ENCODE measurements at places on chromosomes 11 and 22.

DNA sequence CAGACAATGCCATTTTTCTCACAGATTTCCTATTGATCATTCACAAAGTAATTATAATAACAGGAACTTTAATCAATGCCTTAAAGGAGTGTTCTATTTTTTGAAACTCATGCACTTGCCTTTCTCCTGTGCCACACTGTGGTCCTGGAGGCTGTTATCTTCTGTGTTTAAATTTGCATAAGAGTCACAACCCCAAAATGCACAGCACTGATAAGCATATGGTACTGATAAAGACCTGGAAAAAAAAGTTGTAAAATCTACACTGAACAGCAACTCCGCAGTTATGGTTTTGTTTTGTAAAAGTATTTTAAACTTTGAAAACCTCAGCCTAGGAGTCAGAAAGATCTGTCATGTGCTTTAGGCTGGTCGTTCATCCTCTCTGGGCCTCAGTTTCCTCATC, 9.1 kb upstream of the CCDC34 start:
- no peak for DNase-seq

DNA sequence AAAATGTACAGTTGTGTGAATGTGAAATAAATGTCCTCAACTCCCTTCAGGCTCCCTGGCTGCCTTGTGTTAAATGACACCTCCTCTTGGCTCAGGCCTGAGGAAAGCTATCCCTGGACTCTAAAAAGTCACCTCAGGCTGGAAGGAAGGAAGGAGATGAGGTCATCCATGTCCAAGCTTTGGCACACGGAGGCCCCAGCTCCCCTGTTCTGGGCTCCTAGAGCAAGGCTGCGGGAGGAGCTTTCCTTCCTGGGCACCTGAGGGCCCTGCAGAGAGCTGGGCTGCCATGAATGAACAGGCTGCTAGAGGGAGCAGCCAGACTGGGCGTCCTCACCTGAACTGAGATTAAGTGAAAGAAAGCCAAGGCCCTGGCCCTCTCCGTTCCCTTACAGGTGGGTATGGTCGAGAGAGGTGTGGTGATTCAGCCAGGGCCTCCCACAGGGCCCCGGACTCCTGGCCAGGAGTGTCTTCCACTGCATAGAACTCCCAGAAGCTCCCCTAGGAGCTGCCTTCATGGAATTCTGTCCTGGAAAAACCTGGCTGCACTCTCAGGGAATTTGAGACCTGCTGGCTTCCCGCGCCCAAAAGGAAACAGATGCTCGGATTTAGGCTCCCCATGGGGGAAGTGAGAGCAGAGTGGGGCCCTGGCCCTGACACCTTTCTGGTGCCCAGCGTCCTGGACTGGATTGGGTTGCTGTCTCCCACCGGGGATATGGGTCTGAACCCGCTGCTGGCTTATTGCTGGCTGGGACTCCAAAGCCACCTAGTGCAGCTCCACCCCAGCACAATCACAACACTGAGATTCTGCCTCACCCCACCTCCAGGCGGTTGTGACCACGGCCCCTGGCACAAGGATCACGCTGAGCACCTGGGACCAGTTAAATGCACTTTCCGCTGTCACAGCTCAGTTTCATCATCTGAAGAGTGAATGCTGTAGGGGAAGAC, 22.2 kb downstream of the MYBPC3 start:
- DNase-seq: no peak

- no peak for DNase-seq
These were observed 55.2 kb downstream of the CABIN1 start for GRCh38 chr22:24066260-24066659.

DNA sequence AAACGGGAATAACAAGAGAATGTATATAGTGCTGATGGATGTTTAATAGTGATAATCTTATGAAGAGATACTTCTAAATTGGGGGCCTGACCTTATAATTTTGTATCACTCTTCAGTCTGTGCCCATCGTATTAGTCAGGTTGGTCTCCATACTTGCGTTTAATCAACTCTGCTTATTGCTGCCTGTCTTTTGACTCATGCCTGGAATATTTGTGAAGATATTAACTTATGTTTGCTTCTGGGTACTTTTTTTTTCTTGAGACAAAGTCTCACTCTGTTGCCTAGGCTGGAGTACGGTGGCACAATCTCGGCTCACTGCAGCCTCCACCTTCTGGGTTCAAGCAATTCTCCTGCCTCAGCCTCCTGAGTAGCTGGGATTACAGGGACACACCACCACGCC, 24.0 kb downstream of the TMEM135 start:
- DNase-seq: no peak

Measured in NCI-H1092 treated with DMSO at 0.1 percent for 48 hours (cell line).